ENCODE measurements at places on chromosomes 13 and 19.

- no peak for DNase-seq
These were observed 21.5 kb downstream of the PEX11G start for GRCh38 chr19:7467009-7467989.

- no peak for DNase-seq
These were observed 1193.1 kb upstream of the MIR17HG start for GRCh38 chr13:90154311-90154960.

DNA sequence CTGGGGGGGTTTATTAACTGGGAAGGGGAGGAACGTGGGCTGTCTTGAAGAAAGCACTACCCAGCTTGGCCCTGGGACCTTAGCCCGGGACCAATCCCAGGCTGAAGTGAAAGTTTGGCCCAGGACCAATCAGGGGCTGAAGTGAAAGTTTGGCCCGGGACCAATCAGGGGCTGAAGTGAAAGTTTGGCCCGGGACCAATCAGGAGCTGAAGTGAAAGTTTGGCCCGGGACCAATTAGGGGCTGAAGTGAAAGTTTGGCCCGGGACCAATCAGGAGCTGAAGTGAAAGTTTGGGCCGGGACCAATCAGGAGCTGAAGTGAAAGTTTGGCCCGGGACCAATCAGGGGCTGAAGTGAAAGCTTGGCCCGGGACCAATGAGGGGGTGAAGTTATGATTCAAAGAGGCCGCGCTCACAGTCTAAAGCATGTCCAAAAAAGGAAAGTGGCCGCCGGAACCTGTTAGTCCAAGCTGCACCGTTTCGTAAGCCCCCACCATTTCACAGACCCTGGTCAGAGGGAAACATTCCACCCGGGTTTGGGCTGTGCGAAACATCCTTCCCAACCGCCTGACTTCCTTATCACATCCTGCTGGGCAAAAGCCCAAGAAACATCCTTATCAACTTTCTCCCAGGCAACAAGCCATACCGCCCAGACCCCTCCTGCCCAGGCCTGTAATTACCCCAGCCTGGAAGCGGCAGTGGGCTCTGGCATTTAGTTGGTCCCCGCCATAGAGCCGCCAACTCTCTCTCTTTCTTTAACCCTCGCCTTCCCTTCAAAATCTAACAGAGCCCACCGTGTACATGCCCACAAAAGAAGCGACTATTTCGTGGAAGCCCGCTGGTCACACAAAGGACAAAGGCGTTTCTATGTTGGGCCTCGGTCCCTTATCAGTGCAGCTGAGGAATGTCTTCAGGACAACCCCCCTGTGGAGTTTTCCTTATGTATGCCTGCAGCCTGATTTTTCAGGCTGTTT is 1.1 kb downstream of the ZNF850 start:
- DNase-seq, result no peak

DNA sequence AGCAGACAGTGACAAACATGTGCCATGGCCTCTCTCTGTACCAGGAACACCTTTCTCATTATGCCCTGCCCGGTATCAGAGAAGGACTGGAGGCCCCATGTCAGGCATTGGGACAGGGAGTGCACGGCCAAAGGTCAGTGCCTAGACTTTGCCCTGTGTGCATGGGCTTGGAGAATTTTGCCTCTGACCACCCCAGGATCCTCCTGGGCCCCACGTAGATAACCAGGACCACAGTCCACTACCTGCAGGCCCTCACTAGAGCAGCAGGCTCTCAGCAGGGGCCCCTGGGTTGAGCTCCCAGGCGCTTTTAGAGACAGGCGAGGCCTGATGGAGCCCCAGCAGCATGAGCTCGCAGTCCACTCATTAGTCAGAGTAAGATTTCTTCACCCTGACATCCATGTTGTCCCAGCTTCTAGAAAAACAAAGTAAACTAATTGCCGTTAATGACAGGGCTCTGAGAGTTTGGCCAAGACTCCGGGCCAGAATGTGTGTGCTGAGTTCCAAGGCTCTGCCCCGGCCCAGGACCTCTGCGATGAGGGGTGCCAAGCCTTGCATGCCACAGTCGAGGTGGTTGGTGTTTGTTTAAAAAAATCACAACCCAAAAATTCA is 42.7 kb downstream of the CAPN12 start:
- DNase-seq, result no peak

DNA sequence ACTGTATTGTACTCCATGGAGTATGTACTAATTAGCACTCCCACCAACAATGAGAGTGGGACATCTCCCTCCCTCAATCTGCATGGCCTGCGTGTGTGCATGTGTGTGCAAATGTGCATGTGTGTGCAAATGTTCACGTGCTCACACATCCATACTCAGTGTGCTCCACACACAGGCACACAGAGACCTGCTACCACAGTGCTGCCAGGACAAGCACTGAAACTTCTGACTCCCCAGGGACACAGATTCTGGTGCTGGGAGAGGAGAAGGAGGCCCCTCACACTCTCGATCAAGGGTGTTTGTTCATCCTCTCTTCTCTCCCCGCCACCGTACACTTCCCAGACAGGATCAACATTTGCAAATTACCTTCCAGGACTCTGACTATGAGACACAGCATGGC is 37.8 kb upstream of the ZNF507 start:
- DNase-seq, result no peak

Data from GOT3 (cell line).